ENCODE measurements at places on chromosomes 11 and 22.

DNA sequence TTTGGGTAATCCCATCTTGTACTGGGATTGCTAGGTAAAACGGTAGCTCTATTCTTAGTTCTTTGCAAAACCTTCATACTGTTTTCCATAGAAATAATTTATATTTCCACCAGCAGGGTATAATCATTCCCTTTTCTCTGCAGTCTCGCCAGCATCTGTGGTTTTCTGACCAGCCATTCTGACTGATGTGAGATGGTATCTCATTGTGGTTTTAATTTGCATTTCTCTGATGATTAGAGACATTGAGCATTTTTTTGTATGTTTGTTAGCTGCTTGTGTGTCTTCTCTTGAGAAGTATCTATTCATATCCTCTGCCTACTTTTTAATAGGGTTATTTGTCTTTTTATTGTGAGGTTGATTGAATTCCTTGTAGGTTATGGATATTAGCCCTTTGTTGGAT lies 220.9 kb downstream of the PGR start:
- no peak for DNase-seq

GRCh38 chr11:44899959-44900358 lies 50.7 kb downstream of the TP53I11 start:
- no peak for DNase-seq

GRCh38 chr11:72373163-72373562 lies 61.2 kb downstream of the CLPB start:
- DNase-seq, result no peak

DNA sequence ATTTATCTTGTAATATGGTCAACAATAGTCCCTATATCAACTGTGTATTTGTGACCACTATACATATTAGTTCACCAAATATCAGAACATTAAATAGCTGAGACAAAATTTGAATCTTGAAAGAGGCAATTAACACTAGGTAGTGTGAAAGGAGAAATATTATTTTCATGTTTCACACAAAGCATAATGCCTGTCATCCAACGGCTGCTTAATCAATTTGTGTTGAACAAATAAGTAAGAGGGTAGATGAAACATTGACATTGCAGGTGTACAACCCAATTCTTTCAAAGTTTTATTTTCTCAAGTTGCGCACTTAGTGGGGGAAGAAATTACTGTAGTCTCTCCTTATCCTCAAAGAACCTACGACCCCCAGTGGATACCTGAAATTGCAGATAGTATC lies 3.4 kb upstream of the OR8I2 start:
- no peak for DNase-seq

DNA sequence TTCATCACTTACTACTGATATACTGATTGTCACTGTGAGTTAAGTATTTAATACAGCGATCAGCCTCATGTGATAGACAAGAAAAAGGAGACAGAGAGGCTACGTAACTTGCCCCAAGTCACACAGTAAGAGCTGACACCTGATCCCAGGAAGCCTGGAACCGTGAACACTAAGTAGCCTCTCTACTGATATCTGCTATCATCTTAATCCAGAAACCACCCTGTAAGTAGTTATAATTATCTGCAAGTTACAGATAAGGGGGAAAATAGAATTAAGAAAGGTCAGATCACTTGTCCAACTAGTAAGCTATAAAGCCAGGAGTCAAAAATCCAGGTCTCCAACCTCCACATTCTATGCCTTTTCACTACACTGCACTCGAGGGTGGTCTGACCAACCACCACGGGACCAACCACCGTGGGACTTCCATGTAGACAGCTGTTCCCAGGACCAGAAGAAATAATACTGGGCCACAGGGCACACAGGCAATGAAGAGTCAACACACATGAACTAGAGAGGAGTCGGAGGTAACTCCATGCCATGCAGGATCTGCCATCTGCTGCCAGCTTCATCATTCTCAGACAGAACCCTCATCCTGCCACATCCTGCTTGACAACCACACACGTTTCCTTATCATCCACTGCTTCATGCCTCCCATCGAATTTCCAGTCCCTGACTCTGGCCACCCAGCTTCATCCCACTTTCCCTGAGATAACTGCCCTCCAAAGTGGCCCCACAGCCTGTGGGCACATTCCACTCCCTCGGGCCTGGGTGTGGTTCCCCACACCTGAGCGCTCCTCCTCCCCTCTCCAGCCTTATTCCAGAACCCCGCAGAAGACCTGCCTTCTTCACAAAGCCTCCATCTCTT lies 58.6 kb downstream of the MICAL3 start:
- no peak for DNase-seq
